Ovary (tissue), 10 donors: ENCODE measurements at places on chromosomes 4 and X.

DNA sequence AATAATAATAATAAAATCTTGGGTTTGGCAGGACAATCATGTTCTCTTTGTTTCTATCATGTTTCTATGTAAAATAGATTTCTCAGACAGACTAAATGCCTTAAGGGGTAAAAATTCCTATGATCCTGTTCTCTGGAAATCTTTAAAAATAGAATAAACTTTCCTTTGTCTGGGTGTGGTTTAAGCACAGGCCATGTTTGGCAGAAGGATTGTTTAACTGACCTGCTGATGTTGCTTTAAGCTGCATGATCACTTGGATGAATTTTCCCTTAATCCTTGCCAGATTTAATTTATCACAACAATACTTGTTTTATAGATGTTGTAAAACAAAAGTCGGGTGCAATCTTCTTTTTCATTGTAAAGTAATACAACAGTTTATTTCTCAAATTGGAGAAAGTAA, 341.7 kb upstream of the FAT1 start:
- DNase-seq = no peak

- no peak for DNase-seq
These were observed 2078.4 kb upstream of the TENM3 start for GRCh38 chr4:180164799-180165198.

GRCh38 chrX:22526339-22526738, 253.6 kb downstream of the CBLL2 start:
- DNase-seq = no peak

GRCh38 chrX:153924149-153924861, 1.8 kb downstream of the ARHGAP4 start:
- no peak for DNase-seq

GRCh38 chr4:67885762-67886161, 2.0 kb upstream of the TMPRSS11D start:
- no peak for DNase-seq

DNA sequence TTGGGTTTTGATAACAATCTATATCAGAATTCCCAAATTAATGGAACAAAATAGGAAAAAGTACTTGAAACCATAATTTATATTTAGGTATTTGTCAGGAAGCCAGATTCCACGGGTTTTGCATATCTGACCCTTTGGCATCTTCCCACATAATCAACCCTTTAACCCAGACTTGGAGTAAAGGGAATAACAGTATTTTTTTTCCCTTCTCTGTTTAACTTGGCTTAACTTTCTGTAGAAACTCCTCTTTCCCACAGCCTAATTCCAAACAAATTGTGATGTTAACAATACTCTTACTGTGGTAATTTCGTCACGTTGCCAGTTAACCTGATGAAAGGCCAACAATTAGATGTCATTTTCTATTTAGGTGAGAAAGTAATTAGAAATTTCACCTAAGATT, 49.4 kb upstream of the GUCY1A1 start:
- DNase-seq = no peak

GRCh38 chr4:25635501-25635900, 20.1 kb upstream of the SLC34A2 start:
- no peak for DNase-seq

DNA sequence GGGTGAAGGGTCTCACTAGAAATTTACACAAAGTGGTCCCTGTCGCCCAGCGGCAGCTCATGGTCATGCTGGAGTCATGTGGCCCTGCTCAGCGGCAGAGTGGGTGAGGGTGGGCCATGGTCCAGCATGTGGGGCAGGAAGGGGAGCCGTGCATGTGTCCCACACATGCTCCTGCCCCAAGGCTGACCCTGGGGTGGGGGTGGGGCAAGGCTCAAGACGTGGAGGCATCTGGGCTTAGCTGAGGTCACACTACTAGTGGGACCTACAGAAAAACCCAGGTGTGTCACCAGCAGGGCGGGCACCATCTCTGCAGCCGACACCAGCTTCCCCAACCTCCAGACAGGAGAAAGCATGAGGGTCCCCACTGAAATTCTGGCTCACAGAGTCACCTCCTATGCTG, 42.4 kb downstream of the EVC start:
- no peak for DNase-seq

- DNase-seq = no peak
These were observed 7.1 kb downstream of the TASL start for GRCh38 chrX:30570505-30570904.

DNA sequence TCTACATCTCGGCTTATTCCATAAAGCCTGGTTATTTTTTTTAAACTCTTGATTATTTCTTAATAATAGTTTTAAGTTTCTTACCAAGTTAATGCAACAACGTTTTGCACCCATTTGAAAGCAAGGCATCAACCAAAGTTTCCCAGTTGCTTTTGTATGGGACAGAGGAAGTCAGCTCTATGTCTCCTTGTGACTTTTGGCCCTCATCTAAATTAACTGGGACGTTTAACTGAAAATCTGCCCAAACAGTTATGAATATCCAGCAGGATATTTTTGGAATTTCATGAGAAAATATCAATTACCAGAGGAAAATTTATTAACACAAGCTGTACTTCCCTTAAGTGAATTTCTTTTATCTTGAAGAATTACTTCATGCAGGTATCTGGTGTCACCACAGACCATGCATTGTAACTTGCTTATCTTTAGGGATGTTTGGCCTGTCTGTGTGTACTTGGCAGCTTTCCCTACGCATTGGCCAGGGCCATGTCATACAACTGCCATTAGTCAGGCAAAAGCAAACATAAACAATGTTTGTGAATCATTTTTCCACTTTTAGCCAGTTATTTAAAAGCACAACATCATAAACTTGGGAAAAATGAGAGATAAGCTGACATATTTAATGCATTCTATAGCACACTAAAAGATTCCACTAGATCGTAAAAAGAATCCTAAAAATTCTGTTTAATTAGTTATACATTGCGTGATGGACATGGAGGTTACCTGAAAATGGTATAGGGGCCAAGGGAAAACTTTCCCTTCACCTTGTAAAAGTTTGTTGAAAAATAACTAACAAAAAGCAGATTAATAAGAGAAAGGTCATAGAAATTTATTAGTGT, 101.4 kb upstream of the PDE5A start:
- no peak for DNase-seq

DNA sequence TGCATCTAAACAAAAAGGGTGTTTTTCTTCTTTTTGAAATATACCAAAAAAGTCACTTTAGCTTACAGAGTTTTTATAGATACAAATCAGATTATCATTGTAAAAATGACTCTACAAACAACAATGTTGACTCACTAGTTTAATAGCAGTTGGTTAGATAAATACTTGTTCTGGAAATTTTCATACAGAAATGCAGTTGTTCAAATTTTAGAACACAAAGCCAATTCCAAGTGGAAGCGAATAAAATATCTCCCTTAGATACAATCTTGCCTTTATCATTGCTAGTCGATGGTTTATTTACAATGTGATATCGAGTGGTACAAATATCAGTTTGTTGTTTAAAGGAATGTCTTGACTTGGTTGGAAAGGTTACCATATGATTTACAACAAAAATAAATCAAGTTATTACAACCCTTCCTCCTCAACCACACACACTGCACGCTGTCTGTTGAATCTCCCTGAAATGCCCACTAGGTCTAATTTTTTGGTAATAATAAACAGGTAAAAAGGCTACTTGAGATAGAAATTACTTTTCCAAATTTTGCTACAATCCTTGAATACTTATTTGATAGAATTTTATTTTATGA, 114.8 kb downstream of the CDS1 start:
- DNase-seq = no peak

- no peak for DNase-seq
These were observed 361.9 kb downstream of the PCDH19 start for GRCh38 chrX:100048156-100048555.

DNA sequence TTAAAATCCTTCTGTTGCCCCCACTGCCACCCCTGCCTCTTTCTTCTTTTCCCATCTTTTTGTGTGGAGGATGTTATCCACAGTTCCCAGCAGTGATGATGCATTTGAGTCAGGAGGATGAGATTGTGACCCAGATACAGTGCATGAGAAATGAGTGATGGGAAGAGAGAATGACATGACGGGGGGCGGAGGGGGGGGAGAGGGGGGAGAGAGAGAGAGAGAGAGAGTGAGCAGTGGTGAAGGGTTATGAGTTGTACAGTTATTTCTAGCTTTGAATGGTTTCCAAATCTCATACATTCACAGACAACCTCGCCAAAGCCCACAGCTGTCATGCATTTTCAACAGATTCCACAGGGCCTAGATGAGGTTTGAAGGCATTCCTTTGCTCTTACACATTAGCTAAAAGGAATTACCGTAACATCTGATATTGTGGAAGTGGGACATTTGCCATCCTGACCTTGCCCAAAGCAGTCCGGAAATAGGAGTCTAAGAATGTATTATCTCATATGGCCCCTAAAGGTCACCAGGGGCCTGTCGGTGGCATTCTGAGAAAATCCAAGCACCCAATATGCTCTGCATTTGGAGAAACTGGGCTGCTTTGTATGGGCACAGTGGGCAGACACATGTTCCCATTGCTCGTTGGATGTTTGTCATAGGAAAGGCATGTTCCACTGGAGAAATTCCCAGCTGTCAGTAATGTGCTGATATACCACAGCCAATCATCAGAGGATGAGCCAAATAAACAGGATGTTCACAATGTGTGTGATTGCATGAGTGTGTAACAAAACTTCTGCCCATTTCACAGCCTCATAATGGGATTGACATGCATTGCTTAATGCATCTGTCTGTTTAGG, 435.8 kb downstream of the SPRY1 start:
- no peak for DNase-seq

DNA sequence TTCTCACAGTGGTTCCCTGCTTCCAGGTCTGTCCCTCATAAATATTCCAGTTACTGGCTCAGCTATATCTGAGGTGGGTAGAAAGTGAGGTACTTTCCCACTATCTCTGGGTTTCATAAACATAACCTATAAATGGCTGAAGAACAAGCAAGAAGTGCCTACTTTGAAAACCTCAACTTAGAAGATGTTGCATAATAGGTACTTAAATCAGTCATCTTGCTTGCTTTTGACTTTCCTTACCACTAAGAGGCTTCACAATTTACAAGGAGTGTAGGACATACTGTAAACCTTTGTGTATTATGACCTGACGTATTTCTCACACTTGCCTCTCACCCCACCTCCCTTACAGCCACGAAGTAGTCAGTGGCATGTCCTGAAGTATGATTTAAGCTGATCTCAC, 145.9 kb downstream of the PCDH19 start:
- DNase-seq = no peak

DNA sequence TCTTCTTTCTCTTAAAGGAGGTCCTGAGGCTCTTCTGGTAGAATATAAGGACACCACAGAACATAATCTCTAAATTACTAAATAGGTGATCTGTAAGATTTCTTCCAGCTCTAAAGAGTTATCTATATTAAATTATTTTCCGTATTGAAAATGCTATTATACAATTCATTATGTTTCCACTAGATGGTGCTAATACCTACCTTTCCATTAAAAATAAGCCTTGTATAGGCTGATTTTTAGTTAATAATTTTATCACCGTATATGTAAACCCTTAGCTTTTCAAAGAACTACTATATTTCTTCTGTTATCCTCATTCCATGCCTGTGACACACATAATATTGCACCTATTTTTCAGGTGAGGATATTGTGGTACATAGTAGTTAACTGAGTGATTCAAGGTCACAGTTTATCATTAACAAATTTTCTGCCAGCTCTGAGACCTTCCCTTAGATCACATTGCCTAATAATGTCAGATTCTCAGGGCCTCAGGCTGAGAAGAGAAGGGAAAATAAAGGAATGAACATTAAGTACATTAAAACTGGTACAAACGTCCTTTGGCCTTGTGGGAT, 138.8 kb downstream of the TEX11 start:
- no peak for DNase-seq

DNA sequence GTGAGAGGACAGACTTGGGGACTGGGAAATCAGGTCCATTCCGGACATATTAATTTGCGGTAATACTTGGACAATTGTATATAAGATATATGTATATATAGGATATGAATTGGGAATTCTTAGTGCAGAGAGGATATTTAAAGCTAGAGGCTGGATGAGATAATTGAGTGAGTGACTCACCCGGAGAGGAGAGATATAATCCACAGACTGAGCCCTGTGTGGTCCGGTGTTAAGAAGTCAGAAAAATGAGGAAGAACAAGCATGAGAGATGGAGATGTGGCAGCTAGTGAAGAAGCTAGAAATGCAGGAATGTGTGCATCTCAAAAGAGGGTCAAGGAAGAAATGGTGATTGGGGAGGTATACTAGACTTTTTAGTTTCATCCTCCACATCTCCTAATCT, 336.2 kb downstream of the SLC7A11 start:
- no peak for DNase-seq

GRCh38 chr4:15774020-15774420, 4.1 kb upstream of the CD38 start:
- no peak for DNase-seq

DNA sequence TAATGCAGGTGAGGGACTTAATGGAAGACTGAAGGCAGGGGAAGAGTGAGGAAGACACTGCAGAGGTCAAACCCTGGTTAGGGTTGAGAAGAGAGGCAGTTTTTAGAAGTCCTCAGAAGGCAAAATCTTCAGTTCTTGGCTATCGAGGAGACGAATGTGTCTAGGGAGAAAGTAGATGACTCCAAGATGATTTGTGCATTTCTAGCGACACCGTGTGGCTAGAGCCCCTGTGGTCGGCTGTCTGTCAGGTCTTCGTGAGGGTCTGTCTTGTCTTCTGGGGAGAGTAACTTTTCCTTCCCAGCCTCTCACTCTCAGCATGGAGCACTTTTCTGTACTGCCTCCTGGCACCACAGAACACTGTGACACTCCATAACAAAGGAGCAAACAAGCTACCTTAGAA, 458.1 kb downstream of the STIM2 start:
- DNase-seq = no peak

- no peak for DNase-seq
These were observed 85.9 kb downstream of the CLDN34 start for GRCh38 chrX:10052906-10053625.

- no peak for DNase-seq
These were observed 826 bp upstream of the SCML1 start for GRCh38 chrX:17736478-17736855.

DNA sequence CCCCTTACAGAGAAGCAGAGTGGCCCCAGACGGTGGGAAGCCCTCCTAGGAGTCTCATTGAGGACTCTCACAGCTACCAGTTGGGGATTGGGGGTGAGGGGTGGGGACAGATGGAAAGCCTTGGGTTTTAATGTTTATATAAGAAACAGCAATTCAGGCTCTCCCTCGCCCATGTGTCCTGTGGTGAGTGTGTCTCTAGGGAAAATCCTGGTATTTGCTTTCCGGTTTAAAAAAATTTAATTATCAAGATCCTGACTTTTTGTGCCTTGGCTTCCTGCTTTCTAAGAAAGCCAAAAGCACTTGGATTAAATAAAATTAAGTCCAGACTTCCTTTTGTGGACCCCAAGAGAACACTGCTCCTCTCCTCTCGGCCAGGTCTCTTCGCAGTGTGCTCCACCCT, 93.8 kb downstream of the SOWAHB start:
- no peak for DNase-seq

- DNase-seq = no peak
These were observed 189.1 kb downstream of the SLC7A11 start for GRCh38 chr4:138052806-138053632.

DNA sequence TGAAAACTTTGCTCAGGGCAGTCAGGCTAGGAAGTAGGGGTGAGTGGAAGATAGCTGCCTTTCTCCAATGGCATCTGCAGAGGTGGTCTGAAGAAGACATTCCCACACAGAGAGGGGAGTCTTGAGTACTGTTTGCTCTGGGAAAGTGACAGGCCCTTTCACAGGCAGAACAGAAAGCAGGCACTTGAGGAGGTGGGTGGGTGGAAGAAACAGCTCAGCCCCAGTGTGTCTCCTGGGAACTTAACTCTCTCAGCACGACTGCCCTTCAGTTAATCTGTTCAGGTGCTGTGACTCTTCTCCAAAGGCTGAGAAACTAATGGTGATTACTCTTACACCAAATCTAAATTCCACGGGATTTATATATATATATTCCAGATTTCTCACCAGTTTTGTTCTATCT, 28.3 kb downstream of the ENOPH1 start:
- DNase-seq = no peak
